ENCODE measurements at places on chromosomes 5 and 9.
A peak's percentile ranks its signal among the peaks of the same experiment; 100 is the strongest.

GRCh38 chr9:93119953-93120845, 13.9 kb downstream of the NINJ1 start:
- DNase-seq: peak; percentile 89

GRCh38 chr9:136439481-136440408, at the start of gene INPP5E:
TSS of gene INPP5E (minus strand) at chr9:136439845. CDS start at chr9:136439419, 426 bp downstream.
- DNase-seq: peak; percentile 98

DNA sequence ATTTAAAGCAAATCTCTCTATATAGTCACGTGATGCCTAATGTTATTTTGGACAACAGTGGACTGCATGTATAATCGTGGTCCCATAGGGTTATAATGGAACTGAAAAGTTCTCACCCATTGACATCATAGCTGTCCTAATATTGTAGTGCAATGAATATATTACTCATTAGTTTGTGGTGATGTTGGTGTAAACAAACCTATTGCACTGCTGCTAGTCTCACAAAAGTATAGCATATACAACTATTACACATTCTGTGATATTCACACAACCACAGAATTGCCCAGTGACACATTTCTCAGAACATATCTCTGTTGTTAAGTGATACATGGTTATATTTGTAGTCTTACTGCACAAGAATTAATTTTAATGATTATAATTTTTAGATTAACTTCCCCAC, 37.7 kb downstream of the IPO11 start:
- DNase-seq: no peak

DNA sequence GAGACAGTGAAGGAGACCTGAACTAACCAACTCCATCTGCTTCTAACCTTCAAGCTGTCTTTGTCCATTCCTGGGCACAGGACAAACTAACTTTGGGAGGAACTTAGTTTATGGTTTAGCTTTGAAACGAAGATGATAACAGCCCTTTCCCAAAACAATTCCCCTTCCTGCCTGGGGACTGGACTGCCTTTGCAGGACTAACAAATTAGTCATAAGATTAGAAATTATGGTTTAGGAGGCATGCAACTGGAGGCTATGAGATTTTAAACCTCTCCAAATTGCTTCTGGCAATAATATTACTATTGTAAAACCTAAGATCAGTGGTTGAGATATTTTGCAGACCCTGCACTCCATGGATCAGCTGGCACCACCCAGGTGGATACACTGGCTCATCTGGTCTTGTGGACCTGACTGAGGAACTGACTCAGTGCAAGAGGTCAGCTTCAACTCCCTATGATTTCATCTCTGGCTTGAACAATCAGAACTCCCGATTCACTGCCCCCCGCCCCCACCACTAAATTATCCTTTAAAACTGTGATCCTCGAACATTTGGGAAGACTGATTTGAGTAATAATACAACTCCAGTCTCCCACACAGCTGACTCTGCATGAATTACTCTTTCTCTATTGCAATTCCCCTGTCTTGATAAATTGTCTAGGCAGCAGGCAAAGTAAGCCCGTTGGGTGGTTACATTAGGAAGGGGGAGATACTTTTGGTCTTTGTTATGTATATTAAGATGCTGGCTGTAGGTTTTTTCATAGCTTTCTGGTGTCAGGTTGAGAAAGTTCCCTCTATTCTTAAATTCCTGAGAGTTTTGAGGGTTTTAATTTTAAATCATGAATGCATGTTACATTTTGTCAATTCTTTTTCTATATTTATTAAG, 213.3 kb downstream of the TSSK1B start:
- DNase-seq: no peak

GRCh38 chr5:19001054-19001453, 986.9 kb downstream of the CDH18 start:
- no peak for DNase-seq

DNA sequence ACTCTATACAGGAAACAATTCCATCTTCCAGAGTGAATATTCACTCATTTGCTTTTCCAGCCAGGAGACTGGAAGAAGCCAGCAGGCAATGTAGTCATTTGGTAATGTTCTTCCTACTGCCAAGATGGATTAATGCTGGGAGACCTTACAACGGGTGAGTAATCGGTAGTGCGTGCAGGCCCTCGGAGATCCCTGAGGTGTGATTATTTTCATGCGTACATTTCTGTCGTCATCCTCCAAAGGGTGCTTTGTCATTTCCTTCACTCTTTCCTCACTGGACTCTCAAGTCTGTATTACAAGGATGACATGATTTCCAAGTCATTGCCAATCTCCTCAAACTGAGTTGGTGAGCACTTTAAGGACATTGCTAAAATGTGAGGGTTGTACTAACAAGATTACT, 263.5 kb downstream of the CWC27 start:
- DNase-seq: no peak

DNA sequence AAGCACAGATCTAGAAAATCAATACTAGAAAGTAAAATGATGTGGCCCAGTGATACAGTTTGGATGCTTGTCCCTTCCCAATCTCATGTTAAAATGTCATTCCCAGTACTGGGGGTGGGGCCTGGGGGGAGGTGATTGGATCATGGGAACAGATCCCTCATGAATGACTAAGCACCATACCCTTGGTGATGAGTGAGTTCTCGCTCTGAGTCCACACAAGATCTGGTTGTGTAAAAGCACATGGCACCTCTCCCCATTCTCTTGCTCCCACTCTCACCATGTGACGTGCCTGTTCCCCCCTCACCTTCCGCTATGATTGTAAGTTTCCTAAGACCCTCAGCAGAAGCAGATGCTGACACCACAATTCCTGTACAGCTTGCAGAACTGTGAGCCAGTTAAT, 234.2 kb upstream of the CDH6 start:
- DNase-seq: no peak
